ENCODE measurements at places on chromosomes 1 and 21.

DNA sequence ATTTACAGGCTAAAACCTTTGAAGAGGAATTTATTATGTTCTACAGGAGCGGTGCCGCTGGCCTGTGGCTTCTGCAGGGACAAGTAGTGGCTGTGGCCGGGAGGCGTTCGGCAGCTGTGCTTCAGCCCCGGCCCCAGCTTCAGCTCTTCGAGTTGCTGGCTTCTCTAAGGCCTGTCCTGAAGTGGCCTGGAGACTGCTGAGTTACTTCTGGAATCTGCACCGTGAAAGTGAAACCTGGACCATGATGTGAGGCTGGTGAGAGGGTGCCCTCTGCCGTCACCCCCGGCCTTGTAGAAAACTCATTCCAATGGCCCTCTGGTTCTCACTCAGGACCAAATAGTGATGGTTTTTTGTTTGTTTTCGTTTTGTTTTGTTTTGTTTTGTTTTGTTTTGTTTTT is 48.1 kb downstream of the PRKCZ start:
- DNase-seq, result no peak

DNA sequence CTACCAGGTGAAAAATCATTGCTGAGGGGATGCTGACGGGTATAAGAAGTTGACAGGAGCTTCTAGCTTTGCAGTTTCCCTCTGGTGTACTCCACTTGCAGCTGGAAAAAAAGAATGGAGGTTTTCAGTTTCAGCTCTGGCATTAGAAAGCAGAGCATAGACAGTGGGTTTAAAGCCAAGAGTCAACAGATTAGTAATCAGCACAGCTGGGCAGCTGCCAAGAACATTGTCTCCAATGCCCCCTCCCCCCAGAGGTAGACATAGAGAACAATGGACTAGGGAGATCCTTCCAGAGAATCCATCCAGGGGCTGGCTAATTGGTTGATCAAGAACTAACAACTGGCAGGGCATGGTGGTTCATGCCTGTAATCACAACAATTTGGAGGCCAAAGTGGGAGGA is 10.1 kb upstream of the ZBTB8B start:
- no peak for DNase-seq

- no peak for DNase-seq
Observed at GRCh38 chr1:224786533-224787250, 142.8 kb upstream of the DNAH14 start.

GRCh38 chr1:203440771-203441170 is 34.8 kb upstream of the PRELP start:
- DNase-seq, result no peak
